ENCODE measurements at places on chromosomes 13 and 19.

DNA sequence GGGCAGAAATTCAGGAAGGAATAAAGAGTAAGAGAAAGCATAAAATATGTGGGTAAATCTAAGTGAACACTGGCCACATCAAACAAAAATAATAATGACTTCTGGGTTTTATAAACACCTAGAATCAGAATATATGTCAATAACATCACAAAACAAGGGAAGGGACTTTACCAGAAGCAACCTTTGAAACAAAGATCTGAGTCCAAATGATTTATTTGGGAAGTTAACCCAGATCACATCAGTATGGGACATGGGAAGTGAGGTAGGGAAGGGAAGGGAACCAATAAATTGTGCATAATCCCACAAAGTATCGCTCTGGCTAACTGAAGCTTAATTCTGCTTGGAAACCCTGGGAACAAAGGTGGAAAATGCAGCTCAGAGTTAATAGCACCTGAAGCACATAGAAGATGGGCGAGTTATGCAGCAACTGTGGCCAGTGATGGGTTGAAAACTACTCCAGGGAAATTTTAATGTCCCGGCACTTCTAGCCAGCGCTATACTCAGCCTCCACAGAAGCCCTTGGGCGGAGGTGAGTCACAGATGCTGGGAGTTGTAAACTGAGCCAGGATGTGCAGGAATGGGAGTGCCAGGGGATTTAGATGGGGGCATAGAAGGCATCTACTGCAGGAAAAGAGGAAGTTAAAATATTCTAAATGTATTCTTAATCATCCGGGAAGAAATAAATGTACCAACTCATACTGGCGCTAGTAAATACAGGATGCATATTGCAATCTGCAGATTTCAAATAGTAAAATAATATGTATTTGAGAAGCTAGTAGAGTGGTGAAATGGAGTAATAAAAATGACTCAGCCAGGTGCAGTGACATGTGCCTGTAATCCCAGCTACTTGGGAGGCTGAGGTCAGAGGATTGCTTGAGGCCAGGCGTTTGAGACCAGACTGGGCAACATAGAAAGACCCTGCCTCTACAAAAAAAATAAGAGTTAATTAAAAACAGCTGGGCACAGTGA lies 34.2 kb upstream of the CEBPG start:
- DNase-seq: no peak

DNA sequence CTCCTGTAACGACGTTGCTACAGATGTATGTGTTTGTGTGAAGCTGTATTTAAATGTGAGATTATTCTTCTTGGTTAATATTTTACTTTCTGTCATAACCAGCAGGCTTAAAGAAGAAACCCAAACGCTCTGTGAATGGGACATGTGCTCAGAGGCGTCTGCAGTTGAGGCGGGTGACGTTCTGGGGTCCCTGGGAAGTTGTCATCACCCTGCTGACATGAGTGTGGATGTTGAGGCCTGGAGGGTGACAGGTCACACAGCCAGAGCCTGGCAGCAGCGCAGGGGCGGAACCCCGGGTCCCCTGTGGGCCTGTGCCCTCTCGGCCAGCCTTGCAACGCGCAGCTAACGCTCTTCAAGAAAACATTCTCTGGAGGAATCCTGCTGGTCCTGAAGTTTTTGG lies 16.6 kb downstream of the RASA3 start:
- no peak for DNase-seq

DNA sequence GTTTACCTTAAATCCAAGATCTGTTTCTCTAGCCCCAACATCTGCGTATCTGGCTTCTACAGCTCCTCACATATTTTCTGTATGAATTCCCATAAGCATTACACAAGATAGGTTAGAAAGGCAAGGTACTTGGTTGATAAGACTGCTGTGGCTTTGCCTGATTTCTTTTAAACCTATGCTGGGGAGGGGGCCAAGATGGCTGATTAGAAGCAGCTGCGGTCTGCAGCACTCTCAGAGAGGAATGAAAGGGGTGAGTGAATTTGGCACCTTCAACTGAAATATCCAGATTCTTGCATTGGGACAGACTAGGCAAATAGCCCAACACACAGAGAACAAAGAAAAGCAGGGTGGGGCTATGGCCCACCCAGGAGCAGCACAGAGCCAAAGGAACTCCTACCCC lies 12.2 kb upstream of the DLEU7 start:
- no peak for DNase-seq

DNA sequence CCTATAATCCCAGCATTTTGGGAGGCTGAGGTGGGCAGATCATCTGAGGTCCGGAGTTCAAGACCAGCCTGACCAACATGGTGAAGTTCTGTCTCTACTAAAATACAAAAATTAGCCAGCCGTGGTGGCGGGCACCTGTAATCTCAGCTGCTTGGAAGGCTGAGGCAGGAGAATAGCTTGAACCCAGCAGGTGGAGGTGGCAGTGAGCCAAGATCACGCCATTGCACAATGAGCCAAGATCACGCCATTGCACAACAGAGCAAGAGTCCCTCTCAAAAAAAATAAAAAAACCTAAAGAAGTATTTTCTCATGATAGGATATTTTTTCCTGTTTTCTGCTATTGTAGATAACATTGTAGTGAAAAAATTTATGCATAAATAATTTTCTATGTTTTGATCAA lies 13.3 kb downstream of the IFT88 start:
- no peak for DNase-seq

DNA sequence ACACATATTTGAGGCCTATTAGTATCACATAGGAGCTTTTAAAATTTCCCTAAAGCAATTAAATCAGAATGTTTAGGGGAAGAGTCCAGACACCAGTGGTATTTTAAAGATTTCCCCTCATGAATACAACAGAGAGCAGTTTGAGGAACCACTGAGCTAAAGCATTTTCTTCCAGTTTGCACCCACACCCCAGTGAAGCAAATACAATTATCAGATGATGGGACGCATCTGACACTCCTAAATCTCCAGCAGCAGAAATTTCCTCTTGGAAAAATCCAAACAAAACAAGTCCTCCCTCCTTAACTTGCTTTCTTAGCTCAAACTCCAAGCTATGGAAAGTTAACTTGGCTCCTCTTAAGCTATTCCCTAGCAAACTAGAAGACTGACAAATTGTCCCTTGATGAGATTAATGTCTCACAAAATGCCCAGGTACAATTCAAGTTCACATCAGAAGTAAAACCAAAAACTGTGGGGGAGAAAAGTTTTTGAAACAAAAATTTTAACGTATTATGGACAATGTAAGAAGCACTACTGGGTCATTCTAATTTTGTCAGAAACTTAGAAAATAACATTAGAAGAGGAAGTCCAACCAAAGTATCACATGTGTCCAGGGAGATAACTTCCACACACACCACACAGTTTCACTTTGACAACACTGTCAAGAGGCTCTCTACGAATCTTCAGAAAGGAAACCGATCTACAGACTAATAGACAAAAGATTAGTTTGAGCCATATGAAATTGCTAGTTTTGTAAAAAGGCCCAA lies 74.1 kb downstream of the ABCC4 start:
- DNase-seq: no peak

DNA sequence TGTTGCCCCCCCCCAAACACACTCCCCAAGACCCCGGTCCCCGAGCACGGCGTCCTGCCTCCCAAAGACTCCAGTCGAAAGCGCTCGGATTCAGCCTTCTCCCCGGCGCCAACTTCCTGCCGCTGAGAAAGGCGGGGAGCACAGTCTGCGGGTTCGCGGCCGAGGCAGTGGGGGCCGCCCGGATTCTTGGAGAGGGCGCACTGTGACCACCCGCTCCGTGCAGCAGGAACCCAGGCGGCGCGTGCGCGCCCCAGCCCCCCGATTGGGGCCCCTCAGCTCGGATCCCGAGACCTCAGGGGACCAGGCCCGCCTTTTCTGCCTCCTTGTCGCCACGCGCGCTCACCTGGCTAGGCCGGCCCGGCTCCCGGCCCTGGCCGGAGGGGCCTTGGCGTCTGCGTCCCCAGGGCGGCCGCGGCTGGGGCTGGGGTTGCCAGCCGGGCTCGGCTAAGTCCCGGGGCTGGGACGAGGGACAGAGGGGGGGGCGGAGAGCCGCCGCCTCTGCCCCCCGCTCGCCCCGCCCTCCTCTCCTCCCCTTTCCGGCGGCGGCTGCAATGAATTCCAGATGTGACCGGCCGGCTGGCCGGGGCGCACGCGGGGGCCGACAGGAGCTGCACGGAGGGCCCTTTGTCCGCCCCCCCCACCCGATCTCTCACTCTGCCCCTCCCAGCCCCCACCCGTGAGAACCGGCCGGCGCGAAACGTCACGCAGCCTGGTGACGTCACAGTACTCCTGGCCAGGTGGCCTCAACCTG lies at the start of gene S1PR2:
S1PR2 (minus strand) TSS at position 471 of the 751 bp plus-strand sequence. CDS start 6,426 bp downstream, outside the sequence.
- DNase-seq: peak; percentile 89

DNA sequence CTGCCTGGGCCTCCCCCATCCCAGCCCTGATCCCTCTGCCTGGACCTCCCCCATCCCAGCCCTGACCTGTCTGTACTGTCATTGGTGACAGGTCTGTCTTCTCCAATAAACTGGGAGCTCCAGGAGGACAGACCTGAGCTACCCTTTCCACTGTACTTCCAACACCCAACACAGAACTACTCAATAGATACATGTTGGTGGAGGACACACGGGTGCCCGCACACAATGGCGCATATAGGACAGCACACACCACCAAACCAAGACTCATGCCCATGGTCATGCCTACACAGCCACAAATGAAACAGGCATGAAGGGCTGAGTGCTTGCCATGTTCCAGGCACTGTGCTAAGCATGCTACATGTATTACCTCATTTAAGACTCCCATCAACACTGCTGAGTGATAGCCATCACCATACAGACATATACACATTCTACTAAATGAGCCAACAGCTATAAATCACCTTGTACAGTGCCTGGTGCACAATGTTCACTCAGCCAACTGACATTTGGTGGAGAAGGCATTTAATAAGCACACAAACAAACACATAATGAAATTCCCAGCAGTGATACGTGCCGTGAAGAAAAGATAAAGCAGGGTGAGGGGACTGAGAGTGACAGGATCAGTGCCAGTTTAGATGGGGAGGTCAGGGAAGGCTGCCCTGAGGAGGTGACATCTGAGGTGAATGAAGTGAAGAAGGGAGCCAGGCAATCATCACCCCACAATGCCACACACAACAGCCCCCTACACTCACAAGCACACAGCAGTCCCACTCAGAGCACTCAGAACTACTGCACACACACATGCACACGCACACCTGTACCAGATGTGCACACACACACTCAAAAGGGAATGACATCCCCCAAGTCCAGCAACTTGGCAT lies 857 bp downstream of the POU2F2 start:
- no peak for DNase-seq

DNA sequence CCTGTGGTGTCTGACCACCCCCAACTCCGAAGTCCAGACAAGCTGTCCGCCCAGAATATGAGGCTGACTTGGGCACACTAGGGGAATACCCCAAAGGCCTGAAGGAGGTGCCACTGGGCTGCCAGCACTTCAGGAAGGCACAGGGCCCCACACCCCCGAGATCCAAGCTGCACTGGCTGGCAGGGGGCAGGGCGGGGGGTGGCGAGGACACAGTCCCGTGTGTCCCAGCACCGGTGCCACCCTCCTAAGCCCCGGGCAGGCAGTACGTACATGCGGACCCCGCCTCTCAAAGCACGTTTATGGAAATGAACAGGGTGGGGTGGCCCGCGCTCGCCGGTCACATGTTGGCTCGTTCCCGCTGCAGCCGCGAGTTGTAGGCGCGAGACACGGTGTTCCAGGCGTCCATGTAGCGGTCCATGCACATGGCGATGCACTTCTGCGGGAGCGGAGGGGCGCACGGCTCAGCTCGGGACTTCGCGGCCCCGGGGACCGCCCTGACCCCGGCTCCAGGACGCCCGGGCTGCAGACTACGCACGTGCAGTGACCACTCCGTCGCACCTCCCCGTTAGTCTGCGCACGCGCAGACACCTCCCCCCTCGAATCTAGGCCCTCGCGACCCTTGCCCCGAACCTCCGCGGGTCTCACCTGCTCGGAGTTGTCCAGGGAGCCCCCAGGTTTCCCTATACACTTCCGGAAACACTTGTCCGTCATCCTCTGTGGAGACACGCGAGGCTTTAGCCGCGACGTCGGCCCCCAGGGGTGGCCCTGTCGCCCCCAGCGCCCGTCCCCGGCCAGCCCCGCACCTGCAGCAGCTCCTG lies 566 bp downstream of the TIMM13 start:
- DNase-seq: no peak

- no peak for DNase-seq
These were observed 60.7 kb downstream of the ZNF429 start for GRCh38 chr19:21566073-21566472.

DNA sequence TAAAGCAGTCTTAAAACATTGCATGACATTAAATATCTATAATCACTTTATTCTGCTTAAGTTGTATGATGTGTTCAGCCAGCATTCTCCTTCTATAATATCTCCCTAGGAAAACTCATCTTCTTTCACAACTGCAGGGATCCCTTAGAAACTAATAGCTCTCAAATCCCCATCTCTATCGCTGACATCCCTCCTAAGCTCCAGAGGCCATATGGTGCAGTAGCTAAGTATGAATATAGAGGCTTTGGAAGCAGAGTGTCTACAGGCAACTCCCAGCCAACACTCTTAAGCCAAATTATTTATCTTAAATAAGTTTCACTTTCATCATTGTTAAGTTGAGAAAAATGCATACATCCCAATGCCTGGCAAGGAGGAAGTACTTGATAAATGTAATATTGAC lies 349.5 kb upstream of the MIR17HG start:
- no peak for DNase-seq

DNA sequence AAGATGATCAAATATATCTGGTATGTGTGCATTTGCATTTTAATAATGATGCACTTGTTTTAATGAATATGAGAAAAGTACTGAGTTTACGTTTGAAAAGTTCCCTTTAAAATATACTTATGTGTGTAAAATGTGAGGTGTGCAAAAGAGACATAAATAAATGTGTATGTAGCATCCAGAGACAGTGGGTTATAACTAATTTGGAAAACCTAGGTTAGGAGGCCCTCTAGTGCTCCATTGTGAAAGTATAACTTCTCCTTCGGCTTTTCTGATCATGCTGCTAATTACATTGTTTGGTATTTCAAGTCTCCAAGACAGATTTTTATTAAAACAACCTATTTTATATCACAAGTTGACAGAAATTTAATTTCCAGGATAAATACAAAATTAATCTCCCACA lies 30.1 kb downstream of the SCEL start:
- peak; percentile 5 for DNase-seq

DNA sequence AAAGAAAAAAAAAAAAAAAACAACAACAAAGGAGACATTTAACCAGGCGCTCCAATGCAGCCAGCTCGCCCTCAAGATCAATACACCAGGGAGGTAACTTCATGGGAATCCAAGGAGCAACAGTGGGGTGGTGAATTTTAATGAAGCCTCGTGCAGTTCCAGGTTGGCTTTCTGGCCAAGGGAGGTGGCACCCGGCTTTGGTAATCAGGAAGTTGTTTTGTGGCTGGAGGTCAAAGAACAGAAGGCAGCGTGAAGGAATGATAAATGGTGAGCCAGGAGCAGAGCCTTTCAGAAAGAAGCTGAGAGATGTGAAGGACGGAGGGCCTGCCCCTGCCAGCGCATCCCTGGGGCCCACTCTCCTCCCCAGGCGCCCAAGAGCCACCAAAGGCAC lies 188.2 kb upstream of the TSC22D1 start:
- DNase-seq: no peak

DNA sequence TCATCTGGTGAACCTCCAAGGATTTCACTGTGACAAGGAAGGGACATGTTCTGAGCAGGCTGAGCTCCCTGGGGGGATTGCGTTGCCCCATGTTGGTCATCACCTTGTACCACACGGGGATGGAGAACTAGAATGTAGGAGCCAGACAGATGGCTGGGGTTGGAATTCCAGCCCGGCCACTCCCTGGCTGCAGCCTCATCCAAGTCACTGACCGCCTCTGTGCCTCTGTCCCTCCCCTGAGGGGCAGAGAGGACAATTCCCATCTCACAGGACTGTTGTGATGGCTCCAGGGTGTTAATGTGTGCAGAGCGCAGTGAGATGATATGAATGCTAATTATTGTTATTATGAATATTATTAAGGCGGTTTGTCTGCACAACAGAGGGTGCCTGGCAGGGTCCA lies 24.1 kb downstream of the ADGRL1 start:
- DNase-seq: no peak
